ENCODE measurements at places on chromosomes 12 and 14.
A peak's percentile ranks its signal among the peaks of the same experiment; 100 is the strongest.

DNA sequence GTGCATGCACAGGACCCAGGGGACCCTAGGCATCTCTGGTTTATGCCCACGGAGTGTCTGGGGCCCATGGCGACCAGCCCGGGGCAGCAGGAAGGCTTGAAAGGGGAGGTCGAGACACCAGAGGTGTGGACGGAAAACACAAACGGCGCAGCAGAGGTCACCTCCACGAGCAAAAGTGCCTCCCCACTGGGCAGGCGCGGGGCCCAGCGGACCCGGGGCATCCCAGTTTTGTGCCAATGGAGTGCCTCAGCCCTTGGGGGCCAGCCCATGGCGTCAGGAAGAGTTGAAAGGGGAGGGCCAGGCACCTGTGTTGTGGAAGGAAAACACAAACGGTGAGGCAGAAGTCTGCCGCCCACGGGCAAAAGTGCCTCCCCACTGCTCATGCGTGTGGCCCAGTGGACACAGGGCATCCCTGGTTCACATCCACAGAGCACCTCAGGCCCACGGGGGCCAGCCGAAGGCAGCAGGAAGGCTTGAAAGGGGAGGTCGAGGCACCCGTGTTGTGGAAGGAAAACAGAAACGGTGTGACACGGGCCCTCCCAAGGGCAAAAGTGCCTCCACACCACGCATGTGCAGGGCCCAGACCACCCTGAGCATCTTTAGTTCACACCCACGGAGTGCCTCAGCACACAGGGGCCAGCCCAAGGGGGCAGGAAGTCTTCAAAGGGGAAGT lies 378.8 kb downstream of the ALG10 start:
- no peak for DNase-seq

DNA sequence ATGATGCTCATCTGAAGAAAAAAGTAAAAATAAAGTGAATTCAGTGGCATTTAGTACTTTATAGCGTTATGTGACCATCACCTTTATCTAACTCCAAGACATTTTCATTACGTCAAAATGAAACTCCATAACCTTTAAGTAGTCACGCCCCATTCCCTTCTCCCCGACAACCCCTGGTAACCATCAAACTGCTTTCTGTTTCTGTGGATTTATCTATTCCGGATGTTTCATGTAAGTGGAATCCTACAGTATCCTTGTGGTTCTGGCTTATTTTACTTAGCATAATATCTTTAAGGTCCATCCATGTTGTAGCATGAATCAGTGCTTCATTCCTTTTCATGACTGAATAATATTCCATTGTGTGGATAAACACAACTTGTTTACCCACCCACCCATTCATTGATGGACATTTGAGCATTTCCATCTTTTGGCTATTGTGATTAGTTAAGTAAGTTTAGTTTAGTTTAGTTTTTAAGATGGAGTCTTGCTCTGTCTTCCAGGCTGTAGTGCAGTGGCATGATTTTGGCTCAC lies 18.5 kb upstream of the MAP1LC3B2 start:
- DNase-seq: no peak

DNA sequence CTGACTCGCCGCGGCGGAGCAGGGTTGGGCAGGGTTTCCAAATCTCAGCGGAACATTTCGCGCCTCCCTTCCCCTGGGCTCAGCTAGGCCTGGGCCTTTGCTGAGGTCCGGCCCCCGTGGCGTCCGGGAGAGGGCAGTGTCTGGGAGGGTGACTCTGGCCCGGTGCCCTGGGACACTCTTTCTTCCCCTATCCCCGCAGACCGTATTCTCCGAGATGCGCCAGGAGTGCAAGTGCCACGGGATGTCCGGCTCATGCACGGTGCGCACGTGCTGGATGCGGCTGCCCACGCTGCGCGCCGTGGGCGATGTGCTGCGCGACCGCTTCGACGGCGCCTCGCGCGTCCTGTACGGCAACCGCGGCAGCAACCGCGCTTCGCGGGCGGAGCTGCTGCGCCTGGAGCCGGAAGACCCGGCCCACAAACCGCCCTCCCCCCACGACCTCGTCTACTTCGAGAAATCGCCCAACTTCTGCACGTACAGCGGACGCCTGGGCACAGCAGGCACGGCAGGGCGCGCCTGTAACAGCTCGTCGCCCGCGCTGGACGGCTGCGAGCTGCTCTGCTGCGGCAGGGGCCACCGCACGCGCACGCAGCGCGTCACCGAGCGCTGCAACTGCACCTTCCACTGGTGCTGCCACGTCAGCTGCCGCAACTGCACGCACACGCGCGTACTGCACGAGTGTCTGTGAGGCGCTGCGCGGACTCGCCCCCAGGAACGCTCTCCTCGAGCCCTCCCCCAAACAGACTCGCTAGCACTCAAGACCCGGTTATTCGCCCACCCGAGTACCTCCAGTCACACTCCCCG lies 3.0 kb downstream of the WNT1 start:
- no peak for DNase-seq

- no peak for DNase-seq
Observed at GRCh38 chr14:40098468-40098867, 666.2 kb upstream of the FBXO33 start.

DNA sequence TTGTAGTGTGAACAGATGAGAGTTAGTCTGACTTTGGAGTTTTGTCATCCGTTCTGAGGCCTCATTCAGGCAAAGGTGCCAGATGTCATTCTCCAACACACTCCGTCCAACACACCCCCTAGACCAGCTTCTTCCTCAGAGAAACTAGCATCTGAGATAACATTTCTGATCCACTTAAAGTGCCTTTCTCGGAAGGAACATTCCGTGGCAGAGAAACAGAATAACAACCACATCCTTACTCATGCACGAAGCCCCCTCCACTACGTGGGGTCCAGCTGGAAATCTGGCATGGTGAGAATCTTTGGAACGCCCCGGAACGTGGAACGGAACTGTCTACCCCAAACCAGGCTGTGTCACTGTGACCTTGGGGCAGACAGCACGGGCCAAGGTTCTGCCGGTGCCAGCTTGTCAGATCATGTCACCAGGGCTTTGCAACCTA lies 17.0 kb upstream of the BCL7A start:
- no peak for DNase-seq

DNA sequence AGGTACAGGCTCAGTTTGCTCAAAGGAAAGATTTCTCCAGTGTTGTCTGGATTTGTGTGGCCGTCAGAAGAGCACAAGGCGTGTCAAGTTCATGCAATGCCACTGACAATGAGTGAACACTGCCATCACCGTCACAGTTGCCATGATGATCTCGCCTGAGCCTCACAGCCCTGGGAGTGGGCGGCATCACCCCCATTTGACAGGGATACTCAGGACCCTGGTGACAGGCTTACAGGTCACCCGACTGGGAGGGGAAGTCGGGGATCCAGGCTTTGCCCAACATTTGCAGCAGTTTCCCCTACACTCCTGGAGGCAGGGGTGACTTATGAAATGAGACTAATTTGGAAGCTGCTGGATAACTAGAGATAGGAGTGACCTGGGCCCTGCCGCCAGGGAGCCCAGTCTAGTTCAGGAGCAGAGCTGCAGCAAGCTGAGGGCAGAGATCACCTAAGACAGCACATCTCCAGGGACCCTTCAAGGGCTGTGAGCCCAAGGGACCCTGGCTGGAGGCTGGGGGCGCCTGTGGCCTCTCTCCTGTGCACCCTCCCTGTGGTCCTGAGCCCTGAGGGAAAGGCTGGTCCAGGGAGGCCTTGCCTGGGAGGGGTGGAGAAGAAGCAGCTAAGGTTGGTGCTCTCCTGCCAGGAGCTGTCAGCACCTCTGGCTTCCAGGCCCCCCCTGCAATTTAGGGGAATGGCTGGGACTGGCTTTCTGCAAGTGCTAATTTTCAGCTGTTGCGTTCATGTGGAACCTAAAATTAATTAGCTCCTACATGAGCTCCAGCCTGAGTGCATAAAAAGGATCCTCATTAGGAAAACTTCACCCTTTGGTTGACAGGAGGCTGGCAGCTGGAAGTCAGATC lies 32.4 kb upstream of the BEGAIN start:
- DNase-seq: no peak

GRCh38 chr12:13178568-13179210 lies 17.8 kb upstream of the EMP1 start:
- DNase-seq: peak; percentile 75

DNA sequence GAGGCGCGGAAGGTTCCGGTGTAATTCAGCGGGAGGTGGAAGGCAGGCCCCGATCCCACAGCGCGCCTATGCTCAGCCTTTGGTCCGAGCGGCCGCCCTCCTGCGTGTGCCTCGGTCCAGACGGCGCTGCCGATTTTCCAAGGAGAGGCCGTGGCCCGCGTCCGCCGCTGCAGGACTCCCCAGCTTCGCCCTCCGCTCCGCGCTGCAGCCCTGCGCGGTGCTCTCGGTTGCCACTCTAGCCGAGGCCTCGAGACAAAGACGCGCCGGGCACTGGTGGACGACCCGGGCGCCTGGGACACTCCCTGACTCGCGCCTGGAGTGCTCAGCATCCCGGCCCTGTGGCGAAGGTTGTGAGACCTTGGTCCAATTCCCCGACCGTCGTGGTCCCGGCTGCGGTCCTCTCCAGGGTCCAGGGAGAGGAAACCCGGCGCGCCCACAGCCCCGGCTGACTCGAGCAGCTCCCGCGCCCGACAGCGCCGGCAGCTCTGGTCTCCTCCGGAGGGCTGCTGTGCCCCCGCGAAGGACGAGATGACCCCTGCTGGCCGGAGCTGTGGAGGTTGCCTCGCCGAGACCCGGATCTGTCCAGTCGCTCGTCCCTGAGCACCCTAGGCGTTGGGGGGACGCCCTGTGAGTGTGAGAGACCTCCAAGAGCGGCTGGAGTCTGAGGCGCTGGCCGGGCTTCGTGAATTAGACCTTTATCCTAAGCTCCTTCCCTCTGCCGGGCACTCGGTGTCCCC lies 6.5 kb downstream of the HOXC12 start:
- no peak for DNase-seq

DNA sequence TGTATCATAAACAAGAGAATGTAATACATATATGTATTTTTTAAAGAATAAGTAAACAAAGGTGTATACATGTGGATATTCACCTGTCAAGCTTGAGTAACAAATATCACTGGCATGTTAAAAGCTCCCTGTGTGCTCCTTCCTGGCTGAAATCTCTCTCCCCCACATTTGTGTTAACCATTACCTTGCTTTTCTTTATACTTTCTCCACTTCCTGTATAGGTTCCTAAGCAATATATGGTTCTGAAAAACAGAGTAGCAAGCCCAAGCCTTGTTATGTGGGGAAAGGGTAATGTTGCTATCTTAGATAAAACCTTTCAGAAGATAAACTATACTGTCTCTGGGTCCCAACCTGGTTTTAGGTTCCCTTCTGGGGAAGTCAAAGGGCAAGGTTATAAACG lies 32.3 kb upstream of the TBC1D30 start:
- no peak for DNase-seq

DNA sequence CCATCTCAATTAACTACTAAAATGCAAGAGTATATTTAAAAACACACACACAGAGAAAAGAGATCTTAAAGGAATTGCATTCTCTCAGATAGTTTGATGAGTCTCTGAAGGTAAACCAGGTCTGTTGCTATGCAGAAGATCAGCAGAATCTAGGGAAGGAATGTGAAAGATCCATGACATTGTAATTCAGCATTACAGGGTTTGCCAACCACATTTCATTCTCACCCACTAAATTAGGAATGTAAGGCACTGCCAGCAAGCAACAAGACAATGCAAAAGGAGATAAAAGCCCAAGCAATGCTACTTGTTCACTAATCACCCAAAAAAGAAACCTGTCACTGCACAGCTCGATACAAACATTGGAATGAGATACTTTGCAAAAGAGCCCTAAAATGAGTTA lies 106.3 kb downstream of the LRIG3 start:
- no peak for DNase-seq

GRCh38 chr12:64707926-64708325 lies 51.3 kb downstream of the GNS start:
- no peak for DNase-seq

DNA sequence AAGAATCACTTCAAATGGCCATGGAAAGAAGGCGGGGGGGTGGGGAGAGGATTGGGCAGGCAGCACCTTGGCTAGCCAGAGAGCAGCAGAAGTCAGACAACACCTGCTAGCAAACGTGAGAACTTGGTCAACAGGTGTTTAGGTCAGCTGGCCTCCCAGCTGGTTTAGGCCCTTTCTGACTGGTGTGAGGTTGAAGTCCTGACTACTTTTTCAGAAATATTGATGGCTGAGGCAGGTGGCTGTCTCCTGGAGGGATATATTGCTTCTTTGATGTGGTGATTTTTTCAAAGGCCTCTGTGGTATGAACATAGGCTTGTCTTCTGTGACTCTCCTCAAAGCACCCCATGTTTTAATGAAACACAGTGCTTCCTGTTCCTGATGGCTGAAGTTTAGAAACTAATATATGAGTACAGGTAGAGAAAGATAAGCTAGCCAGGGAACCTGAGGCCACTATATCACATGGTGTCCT lies 238.2 kb upstream of the SSTR1 start:
- no peak for DNase-seq

GRCh38 chr12:75814851-75815754 lies 216.5 kb downstream of the PHLDA1 start:
- peak; percentile 79 for DNase-seq

DNA sequence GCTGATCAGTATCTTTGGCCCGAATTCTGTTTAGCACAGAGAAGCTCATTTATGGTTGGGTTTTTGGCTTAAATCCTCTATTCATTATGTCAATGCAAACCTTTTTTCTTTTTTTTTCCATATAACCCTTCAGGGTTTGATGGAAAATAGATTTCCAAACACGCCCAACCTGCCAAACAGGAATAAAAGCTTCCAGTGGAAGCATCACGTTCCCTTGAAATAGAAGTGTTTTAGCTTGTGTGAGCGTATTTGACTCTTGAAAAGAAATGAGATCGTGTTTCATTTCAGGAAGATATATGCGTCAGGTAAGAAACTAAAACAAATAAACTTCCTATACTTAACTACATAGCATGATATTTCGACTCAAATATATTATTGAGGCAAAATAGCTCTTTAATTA lies at the start of gene PIK3C2G:
PIK3C2G (plus strand) TSS at position 246 of the 400 bp plus-strand sequence. CDS start 20,564 bp downstream, outside the sequence.
- DNase-seq: peak; percentile 46

GRCh38 chr12:91143206-91143605 lies 31.9 kb upstream of the LUM start:
- no peak for DNase-seq

- DNase-seq: peak; percentile 12
Observed at GRCh38 chr14:21536418-21537089, 10.4 kb upstream of the SALL2 start.

- DNase-seq: no peak
Observed at GRCh38 chr12:26732005-26732908, 100.7 kb downstream of the ITPR2 start.
